ENCODE measurements at places on chromosomes 6 and 20. TPM values are rescaled to one million over a fixed set of nuclear protein-coding genes. Genes with fewer than 3 reads are reported as not detected.

Gene FIG4
- total RNA-seq, result 15.9 TPM

Gene NNAT
- not detected for total RNA-seq

Gene PACSIN1
- not detected for total RNA-seq

Gene PNLDC1
- under 0.01 TPM for total RNA-seq

Gene SLC12A5
- total RNA-seq, result not detected

Gene TUBB1
- total RNA-seq, result not detected

Gene TMC2
- total RNA-seq, result not detected

Gene CTCFL
- not detected for total RNA-seq

Gene FOXA2
- total RNA-seq, result 4.8 TPM

Gene LZTS3
- total RNA-seq, result 8.5 TPM

Data from tracheal epithelial cell (primary cell).